ENCODE measurements at places on chromosomes 1 and 21. TPM values are rescaled to one million over a fixed set of nuclear protein-coding genes. Genes with fewer than 3 reads are reported as not detected.

Gene RNF186
- not detected for total RNA-seq

Gene CASZ1
- 8.0 TPM for total RNA-seq

Gene GJA9
- not detected for total RNA-seq

Gene MROH9
- not detected for total RNA-seq

Gene HOOK1
- 2.4 TPM for total RNA-seq

Gene KRTAP13-2
- total RNA-seq: not detected

Gene AK5
- 0.39 TPM for total RNA-seq

Gene SMG7
- total RNA-seq: 86.4 TPM

Gene RHD
- total RNA-seq: not detected

Gene DNAH14
- 0.02 TPM for total RNA-seq

Gene KRTAP26-1
- total RNA-seq: not detected

Gene DNAI4
- total RNA-seq: 3.2 TPM

Gene ZNF695
- 0.57 TPM for total RNA-seq

Gene PEX10
- 22.4 TPM for total RNA-seq

- H3K4me1 ChIP-seq: peaks cover 59% of the 10 kb centered on the region
- DNase-seq: peak; percentile 63
- H3K4me3 ChIP-seq: peak within 1 kb of the TSS; percentile 93
- peaks cover 24% of the 10 kb centered on the region for H3K36me3 ChIP-seq
Measured at GRCh38 chr1:27341525-27342252, at the start of gene SYTL1. Gene SYTL1, plus strand, starts transcription at chr1:27342022. Its CDS starts 3,313 bp downstream, at chr1:27345335.

DNA sequence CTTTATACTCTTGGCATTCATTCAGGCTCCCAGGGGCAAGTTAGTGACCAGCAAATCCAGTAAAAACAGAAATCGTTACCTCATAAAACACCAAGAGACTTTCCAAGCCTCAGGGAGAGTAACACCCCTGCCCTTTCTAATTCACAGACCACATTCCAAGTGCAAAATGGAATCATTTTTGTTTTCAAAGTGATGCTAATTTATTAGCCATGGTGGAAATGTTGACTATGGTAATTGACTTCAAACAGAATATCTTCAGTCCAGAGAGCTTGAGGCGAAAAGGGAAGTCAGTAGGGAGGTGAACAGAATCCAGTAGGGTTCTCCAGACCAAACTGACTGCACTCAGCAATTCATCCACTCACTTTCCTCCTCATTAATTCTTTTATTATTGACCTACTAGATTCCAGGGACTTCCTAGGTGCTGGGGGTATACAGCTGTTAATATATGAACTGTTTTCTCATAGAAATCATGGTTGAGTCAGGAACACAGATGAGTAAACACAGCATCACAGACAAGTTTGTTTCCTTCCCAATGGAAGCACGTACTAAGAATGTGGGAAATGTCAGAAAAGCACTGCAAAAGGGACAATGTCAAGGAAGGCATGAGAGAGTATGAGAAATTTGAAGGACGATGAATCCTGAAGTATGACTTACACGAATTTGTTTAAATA, 388.5 kb upstream of the C1orf87 start:
- no peak overlapping the region for H3K27ac ChIP-seq
- H3K36me3 ChIP-seq: no peaks in the 10 kb centered on the region
- no peaks in the 10 kb centered on the region for H3K4me1 ChIP-seq

GRCh38 chr1:89527750-89528381, 3.2 kb downstream of the LRRC8B start:
- H3K27me3 ChIP-seq: no peaks in the 10 kb centered on the region
- peaks cover 51% of the 10 kb centered on the region for H3K4me1 ChIP-seq
- no peak overlapping the region for H3K4me3 ChIP-seq
- no peak for DNase-seq
- peaks cover 32% of the 10 kb centered on the region for H3K36me3 ChIP-seq
- H3K27ac ChIP-seq: no peak overlapping the region

GRCh38 chr1:54866801-54867716, 19.9 kb downstream of the DHCR24 start:
- no peak overlapping the region for H3K27ac ChIP-seq
- H3K36me3 ChIP-seq: peaks cover 38% of the 10 kb centered on the region
- no peak for DNase-seq

DNA sequence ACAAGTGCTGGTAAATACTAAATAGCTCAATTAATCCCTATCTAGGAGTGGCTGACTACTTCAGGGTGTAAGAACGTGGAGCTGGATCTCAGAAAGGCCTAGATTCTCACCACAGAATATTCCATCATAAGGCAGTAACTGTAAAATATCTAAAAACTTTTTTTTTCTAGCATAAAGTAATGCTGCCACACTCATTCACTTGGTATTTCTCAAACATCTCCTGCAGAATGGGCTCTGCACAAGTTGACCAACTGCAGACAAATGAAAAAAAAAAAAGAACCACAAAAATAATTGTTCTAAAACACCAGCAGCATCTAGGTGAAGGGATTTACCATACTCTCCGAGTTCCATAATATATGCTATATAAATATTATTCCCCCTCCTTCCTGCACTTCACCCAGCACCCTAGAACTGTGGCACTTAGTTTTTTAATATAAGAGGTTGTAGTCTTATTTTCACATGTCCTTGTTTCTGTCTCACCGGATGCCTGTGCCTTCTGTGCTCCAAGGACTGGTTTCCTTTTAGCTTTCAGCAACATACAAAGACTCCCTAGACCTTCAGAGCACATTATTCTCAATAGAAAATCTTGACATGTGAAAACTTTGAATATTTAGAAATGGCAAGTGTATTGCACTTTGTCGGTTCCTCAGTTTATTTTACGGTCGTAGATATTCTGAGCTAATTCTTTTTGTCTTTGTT, 8.9 kb downstream of the VSIG8 start:
- peaks cover 36% of the 10 kb centered on the region for H3K27me3 ChIP-seq
- peaks cover 13% of the 10 kb centered on the region for H3K4me1 ChIP-seq
- peak overlapping the region; percentile 67 for H3K4me3 ChIP-seq
- H3K36me3 ChIP-seq: no peaks in the 10 kb centered on the region

GRCh38 chr1:151515265-151515664, 4.1 kb downstream of the CGN start:
- no peaks in the 10 kb centered on the region for H3K36me3 ChIP-seq
- H3K27me3 ChIP-seq: peaks cover 12% of the 10 kb centered on the region
- H3K27ac ChIP-seq: no peak overlapping the region
- no peak overlapping the region for H3K4me3 ChIP-seq
- H3K4me1 ChIP-seq: peaks cover 32% of the 10 kb centered on the region

DNA sequence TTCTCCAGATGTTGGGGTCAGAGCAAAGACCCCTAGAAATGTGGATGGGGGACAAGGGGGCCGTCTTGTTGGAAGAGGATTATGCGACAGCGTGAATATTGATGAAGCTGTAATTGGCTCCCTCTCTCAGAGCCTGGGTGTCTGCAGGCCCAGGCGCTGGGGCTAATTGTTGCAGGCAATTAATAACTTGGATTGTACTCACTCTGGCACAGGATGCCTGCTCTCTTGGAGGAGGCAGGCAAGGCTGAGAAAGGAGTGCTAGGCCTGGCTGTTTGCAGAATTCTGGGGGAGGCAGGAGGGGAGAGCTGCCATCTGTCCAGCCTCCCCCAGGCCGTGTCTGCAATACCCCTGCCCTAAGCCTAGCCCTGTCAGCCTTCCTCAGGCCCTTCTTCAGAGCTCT, 4.1 kb upstream of the DISP3 start:
- H3K27me3 ChIP-seq: peaks cover 19% of the 10 kb centered on the region
- no peak for DNase-seq
- no peaks in the 10 kb centered on the region for H3K4me1 ChIP-seq
- H3K27ac ChIP-seq: no peak overlapping the region

DNA sequence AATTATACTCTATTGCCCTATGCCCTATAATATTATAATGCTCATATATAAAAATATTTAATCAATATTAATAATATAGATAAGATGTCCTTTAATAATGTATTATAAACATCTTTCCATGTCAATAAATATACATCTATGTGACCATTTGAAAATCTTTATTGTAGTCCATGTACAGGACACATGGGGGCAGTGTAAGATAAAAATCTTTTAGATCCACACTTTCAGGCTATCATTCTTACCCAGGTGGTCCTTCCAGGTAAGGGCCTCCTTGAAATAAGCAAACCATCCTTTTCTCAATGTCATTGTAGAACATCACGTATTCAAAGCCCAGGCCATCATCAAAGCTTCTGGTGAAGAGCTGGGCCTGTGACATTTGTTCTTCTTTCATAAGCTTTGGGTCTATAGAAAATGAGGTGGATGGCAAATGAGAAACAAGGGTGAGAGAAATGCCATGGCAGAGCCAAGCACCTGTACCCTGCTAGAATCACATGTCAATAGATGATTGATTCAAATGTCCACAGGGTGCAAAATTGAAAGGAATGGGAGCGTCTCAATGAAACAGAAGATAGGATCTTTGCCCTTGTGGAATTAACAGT, 20.2 kb downstream of the THEM4 start:
- no peak overlapping the region for H3K4me3 ChIP-seq
- peaks cover 30% of the 10 kb centered on the region for H3K4me1 ChIP-seq
- no peak overlapping the region for H3K27ac ChIP-seq
- DNase-seq: no peak
- peaks cover 43% of the 10 kb centered on the region for H3K36me3 ChIP-seq

- peaks cover 10% of the 10 kb centered on the region for H3K4me1 ChIP-seq
- no peak for DNase-seq
- H3K27me3 ChIP-seq: peaks cover 50% of the 10 kb centered on the region
- H3K36me3 ChIP-seq: no peaks in the 10 kb centered on the region
Measured at GRCh38 chr1:85319931-85320330, 43.5 kb upstream of the BCL10 start.

DNA sequence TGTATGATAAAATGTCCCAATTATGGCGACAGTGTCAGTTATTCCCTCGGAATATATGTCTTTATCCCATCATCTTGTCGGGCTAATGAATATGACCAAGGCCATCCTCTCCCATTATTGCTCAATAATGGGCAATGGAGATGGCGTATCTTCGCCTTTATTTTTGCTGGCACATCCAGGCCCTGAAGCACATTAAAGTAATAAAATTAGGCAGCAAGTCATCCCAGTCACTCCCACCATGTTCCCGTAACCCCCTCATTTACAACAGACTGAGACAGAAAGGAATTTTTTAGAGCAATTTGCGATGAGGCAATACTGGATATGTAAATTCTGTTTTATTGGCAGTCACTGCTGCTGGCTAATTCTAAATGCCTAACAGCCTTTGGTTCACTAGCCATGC, 35.3 kb downstream of the CLIC6 start:
- peaks cover 24% of the 10 kb centered on the region for H3K4me1 ChIP-seq
- no peak for DNase-seq
- no peak overlapping the region for H3K27ac ChIP-seq
- H3K27me3 ChIP-seq: peaks cover 16% of the 10 kb centered on the region
- H3K36me3 ChIP-seq: no peaks in the 10 kb centered on the region

DNA sequence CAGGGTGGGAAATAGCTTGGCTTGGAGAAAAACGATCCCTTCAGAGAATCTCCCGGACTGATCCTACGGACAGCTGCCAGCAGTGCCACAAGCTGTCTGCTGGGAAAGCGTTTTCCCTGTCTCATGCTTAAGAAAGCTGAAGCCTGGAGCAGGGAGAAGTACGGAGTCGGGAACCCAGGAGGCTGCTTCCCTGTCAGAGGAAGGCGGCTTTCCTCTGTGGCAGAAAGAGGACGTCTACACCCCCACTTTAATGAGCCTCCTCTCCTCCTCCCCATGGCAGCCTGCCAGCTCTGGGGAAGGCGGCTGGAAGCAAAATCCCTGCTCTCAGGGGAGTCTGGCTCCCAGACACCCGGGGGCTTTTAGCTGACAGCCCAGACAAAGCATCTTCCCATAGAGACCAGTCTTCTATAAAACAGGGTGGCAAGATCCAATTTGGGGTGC, 7.3 kb downstream of the KIF21B start:
- no peak for DNase-seq
- peak overlapping the region; percentile 57 for H3K4me3 ChIP-seq

DNA sequence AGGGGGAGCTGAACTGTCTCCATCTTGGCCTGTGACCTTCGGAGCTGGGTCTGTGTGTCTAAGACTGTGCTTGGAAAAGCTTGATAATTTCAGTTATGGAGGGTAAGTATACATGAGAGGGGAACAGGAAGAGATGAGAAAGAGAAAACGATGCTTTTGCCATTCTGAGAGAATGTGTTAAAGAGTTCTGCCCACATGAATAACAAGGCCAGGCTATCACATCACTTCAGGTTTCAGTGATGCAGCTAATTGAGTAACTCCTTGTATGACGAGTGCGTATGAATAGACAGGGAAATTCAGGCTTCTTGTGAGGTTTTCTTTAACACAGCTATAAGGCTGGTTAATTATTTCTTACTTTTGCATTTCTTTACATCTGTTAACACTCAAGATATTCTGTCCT, 81.0 kb downstream of the PLPPR5 start:
- H3K4me3 ChIP-seq: no peak overlapping the region
- H3K27me3 ChIP-seq: no peaks in the 10 kb centered on the region
- H3K36me3 ChIP-seq: no peaks in the 10 kb centered on the region
- no peak for DNase-seq
- no peak overlapping the region for H3K27ac ChIP-seq

Data from activated T-helper 1 cell treated with anti-CD3 and anti-CD28 coated beads, Interleukin-12 subunit alpha, Interleukin-12 subunit beta, Interleukin-2, Interleukin-4 antibody, amounts not matched to agents 30 ng/mL and 10 ng/mL and 1 ng/mL, durations not matched to agents 14 hours and 24 hours and 36 hours (primary cell).